ENCODE measurements at places on chromosomes 6 and 20.

GRCh38 chr20:10716855-10717254 is 43.1 kb upstream of the JAG1 start:
- no peak for DNase-seq

GRCh38 chr6:69349771-69350170 is 447.0 kb downstream of the LMBRD1 start:
- DNase-seq: no peak

DNA sequence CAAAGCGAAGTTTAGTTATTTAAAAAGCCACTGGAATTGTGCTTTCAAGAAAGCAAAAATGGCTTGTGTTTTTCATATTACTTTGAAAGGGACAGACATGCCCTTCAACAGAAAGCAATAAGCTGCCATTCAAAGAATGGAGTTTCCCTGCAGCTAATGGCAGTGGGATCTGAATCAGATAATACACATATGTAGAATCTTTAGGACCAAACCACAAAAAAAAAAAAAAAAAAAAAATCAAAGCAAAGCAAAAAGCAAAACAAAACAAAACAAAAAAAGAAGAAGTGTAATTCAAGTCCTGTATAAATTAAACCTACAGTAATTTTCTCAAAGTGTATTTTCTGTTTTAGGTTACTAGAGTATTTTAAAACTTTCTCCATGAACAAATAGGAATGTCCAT is 63.6 kb upstream of the ZNF217 start:
- no peak for DNase-seq

DNA sequence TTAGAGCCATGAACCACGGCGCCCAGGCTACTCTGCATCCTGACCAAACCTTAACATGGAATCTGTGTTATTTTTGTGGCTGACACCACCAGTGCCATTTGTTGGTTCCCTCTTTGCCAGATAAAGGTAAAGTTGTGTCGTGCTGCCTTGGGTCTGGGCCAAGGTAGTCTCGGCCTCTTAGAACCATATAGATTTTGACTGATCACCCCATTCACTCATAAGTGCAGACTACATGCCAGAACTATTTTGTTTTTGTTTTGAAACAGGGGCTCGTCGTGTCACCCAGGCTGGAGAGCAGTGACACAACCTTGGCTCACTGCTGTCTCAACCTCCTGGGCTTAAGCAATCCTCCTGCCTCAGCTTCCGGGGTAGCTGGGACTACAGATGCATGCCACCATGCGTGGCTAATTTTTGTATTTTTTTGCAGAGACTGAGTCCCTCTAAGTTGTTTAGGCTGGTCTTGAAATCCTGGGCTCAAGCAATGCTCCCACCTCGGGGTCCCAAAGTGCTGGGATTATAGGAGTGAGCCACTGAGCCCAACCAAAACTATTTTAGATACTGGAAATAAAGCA is 19.2 kb upstream of the RIPOR3 start:
- no peak for DNase-seq

- no peak for DNase-seq
Observed at GRCh38 chr20:16057651-16058050, 515.6 kb downstream of the KIF16B start.

- DNase-seq: no peak
Observed at GRCh38 chr6:3687847-3688246, 63.7 kb downstream of the PXDC1 start.

DNA sequence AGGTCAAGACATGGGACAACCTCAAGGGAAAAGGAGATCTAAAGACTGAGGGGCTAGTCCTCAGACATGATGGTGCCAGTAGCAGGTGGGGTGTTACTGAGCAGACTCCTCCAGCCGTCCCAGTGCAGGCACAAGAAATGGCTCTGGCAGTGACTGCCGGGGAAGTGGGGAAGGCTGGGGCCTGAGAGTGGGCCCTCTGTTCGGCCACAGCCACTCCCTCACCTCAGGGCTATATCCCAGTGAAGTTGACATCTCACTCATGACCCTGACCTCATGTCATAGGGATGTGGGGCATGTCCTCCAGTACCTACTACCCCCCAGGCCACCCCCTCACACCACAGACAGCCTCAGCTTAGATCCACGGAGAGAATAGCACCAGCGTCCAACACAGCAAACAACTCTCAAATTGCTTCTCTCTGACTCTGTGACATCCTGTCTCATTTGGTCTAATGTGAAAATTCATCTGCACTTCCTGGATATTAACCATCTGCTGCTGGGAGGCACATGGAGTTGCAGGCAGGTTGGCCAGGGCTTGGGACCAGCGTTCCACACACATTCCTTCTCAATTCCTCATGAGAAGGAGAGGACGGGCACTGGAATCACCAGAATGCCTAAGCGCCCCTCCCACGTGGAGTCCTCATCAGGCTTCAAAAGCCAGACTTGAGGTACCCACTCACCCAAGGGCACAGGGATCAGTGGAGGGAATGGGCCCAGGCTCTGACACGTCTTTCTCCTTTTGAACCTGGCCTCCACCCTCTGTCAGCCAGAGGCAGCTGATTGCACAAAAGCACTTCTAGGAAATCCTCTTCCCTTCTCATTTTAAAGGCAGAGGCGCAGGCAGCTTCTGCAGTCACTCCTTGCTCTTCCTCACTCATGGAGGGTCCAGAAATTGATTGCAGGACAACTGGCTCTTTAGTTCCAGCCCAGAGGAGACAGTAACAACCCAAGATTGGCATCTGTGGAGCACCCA is 163.6 kb upstream of the CST7 start:
- DNase-seq: no peak

GRCh38 chr20:56004007-56004406 is 1.3 kb downstream of the CBLN4 start:
- no peak for DNase-seq

GRCh38 chr20:19049514-19049913 is 162.9 kb upstream of the SLC24A3 start:
- no peak for DNase-seq

DNA sequence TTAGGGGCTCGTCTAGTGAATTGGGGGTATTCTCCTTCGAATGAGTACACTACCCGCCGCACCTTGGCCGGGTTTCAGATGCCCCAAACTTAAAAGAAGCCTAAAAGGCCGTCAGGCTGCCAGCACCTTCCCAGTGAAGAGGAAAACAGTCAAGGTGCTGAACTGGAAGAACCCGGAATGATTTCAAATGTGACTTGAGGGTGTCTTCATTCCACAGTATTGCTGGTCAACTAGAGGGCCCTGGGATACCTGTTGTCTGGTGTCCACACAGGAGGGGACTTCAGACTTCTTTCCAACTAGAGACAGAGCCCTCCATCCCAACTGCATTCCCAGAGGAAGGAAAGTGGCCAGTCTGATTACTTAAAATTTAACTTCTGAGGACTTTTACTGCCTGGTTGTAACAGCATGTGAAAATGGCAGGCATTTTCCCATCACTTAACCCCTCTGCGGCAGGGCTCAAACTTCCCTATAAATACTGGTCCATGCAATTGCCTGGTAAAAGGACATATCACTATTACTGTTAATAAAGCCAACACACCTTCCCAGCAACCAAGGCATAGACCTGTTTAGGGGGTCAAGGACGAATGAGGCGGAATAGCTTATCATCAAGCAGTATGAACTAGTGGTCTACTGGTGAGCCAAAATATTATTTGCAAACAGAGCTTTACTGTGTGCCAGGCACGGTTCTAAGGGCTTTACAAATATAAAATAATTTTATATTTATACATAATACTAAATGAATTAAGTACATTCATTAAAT is 651 bp upstream of the SAMHD1 start:
- no peak for DNase-seq

DNA sequence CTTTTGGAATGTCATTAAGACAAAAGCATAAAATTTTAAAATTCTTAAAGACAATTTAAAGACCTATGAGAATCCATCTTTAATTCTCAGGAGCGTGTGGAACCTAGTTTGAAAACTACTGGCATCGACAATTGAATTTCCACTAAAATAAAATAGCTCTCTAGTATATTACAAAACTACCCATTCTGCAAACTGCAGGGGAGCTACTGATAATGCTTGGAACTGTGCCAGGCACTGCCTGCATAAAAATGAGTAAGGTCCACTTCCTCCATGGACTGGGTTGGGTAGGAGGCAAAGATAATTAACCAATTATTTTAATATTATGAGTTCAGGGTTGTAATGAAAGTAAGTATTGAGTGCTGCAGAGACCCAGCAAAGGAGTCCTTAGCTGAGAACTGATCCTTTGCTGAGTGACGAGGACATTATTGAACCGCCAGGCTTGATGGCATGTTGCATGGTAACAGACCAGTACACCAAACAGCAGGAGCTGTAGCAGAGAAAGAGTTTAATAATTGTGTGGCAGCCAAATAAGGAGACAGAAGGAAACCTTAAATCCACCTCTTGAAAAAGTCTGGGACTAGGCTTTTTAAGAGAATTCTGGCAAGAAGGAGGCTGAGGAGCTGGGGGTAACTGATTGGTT is 261.3 kb downstream of the ESR1 start:
- DNase-seq: no peak

- no peak for DNase-seq
Observed at GRCh38 chr6:100464903-100465700, at the start of gene SIM1. Gene SIM1 (minus strand): TSS chr6:100464921. CDS start chr6:100463468, 1,453 bp downstream.
